ENCODE measurements at places on chromosomes 6 and 20.
A peak's percentile ranks its signal among the peaks of the same experiment; 100 is the strongest.

DNA sequence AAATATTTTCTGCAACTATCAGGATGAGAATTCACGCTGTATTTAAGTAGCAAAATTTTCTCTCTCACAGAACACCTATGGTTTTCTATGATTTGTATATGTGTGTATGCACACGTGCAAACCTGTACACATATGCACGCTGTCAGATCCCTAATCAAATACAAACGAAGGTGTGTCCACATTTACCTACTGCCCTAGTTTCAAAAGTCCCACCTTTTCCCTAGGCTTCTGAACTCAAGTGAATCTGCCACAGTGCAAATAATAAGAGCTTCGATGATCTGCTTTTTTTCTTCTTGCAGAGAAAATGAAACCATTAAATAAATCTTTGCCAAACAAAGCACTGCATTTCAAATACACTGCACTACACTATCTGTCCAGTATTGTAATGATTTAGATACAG is 6.5 kb downstream of the HIVEP2 start:
- no peak for DNase-seq

- no peak for DNase-seq
Observed at GRCh38 chr20:58842276-58842675, 8.4 kb downstream of the GNAS-AS1 start.

GRCh38 chr6:64085126-64085525 is 449.5 kb downstream of the PHF3 start:
- no peak for DNase-seq

GRCh38 chr6:107793191-107793590 is 30.9 kb downstream of the SCML4 start:
- DNase-seq, result no peak

DNA sequence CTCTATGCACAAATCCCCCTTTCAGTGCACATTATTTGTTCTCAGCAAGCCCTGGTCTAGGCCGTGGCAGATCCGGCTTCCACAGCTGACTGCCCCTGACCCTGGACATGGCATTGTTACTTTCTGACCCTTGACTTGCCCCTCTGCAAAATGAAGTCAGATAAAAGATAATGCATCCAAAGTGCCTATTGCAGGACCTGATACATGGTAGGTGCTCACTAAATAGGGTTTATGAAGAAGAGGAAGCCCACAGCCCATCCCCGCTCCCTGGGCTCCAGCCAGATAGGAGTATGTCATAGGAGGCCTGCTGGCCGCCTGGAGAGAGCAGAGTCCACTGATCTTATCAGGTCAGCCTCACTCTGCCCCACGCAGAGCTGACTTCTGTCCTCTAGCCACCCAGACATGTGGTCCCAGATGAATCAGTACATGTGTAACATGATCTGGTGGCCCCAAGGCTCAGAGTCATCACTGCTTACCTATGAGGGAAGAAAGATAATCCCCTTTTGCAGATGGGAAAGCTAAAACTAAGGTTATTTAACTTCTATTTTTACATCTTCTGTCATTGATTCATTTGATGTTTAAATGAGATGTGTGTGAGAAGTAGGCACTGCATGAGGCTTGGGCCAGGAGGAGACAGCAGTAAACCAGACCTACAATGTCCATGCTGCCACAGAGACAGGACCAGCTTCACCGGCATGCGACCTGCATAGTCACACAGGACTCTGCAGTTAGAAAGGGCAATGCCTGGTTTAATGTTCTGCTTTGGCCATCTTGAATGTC is 20.4 kb downstream of the MAFB start:
- DNase-seq, result no peak

DNA sequence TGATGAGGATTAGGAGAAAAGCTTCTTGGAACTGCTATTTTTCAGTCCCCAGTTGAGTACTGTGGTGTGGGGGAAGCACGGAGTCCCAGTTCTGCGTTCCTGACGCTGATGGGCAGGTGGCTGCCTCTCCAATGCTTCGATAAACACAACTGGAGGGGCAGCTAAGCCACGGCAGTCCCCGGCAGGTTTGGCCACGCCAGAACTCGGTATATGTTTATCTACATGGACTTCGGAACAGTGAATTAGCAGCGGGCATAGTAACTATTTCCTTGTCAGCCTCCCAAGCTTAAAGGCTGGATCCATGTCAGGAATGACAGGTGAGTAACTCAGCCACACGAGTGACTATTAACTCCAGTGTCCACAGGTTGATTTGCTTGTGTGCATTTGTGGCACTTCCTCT is 354.4 kb downstream of the ZFAND3 start:
- DNase-seq, result no peak

DNA sequence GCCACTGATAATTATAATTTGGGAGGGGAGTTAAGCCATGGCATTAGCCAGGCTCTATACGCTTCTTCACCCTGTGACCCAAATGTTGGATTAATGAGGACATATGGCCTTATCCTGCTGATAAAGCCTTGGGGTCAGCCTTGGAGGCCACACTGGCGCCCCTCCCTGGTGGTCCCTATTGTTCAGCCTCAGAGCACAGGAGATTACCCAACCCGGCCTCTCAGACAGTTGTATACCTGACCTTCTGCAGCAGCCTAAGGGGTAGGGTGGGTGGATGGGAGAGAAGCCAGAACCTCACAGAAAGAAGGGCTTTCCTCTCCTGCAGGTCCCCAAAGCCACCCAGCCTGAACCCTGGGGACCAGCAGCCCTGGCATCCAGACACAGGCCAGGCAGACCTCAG is 76.8 kb downstream of the LINC00237 start:
- DNase-seq, result no peak

DNA sequence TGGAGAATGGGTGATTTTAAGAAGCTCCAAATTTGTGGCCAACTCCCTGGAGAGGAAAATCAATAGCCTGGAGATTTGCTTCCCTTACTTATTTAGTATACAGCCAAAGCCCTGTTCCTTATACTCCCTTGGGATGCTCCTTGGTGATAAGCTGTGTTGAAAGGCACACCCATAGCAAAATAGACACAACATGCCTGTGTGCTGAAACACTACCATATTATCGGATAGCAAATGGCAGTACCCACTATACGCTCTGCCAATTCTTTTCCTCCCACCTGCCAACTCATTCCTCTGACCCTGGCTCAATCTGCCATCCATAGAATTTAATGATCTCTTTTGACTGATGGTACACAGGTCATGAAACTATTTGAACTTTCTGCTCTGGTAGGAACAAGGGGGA is 98.2 kb downstream of the CLIC5 start:
- DNase-seq, result no peak

- peak; percentile 62 for DNase-seq
Observed at GRCh38 chr6:97394160-97394748, 111.2 kb upstream of the MMS22L start.

- no peak for DNase-seq
Observed at GRCh38 chr6:19757036-19757435, 80.1 kb upstream of the ID4 start.

GRCh38 chr6:154995254-154996015 is at the start of gene TIAM2:
Gene TIAM2 (plus strand): TSS chr6:154995315. CDS start chr6:155129224, 133,909 bp downstream.
- peak; percentile 4 for DNase-seq

- no peak for DNase-seq
Observed at GRCh38 chr6:33826537-33826936, 22.7 kb upstream of the MLN start.

GRCh38 chr6:53461041-53461656 is 83.8 kb downstream of the GCLC start:
- DNase-seq, result peak; percentile 91

GRCh38 chr6:149202100-149202499 is 115.4 kb upstream of the TAB2 start:
- DNase-seq, result no peak

DNA sequence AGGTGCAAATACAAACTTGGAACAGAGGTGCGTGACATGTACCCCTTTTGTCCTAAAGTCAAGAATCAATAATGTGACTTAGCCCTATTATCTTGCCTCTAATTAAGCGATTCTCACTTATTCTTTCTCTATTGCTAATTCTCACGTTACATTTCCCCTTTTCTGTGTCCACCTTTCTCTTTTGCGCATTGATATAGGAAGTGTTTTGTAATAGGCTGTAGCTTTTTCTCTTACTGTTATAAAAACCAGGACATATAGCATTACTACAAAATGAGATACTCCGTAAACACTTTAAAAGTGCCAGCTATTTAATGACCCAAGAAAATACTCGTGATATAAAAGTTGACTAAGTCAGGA is 669 bp upstream of the TMEM30A start:
- DNase-seq, result peak; percentile 44

All from inflammatory macrophage treated with lipopolysaccharide for 4 hours (primary cell).